Hematopoietic multipotent progenitor cell treated with erythropoietin and hydrocortisone succinate and interleukin-3 and kit ligand, for 4 days (in vitro differentiated cells): ENCODE measurements at places on chromosomes 4 and X.

DNA sequence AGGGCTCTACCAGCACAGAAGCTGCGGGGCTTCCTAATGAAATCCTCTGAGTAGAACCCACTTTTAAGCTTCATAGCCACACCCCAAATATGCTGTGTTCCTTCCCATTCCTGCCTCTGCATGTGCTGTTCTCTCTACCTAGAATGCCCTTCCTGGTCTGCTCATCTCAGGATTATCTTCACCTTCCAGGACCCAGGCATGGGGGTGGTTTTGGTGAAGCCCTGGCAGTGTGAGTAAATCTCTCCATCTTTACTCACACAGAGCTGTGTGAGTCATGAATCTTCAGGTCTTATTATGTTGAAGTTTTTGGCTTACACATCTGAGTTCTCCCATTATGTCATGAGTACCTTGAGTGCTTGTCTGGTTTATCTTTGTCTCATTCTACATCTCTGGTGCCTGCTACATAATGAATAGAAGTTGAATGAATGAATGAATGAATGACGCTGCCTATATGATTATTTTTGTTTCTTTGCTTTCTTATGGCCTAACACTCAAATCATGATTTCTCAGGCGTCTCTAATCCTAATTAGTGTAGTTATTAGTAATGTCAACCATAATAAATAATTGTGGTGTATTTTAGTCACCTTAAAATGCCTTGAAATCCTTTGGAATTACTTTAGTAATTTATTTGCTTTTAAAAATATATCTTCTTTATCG, 41.9 kb downstream of the HADH start:
- no peak for DNase-seq

GRCh38 chrX:132590350-132591026, 101.7 kb upstream of the MBNL3 start:
- no peak for DNase-seq

- no peak for DNase-seq
These were observed 830.8 kb upstream of the POU3F4 start for GRCh38 chrX:82677286-82677685.

GRCh38 chr4:110119880-110120279, 78.5 kb downstream of the ELOVL6 start:
- DNase-seq: no peak

DNA sequence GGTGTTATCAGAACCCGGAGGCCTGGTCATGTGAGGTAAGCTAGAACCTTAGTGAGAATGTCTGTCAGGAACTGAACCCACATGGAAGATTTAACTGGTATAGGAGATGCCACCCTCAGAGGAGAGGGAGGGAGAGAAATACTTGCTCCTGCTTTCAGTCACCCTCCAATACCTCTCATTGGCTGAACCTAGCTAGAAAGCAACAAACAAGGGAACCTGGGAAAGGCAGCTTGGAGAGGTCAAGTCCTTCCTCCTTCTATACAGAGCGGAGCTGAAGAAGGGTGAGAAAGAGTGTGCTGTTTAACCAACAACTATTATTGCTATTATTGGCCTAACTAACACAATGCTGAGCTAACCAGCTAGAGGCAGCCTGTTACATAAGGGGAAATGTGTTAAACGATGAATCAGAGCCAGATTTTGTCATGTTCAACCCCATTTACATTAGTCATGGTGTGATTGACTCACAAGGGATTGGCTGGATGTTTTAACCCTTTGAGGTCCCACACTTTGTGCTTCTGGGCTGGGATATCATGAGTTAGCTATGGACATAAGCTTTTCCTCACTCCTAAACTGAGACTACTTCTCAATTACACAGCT, 96.5 kb upstream of the ESX1 start:
- DNase-seq: no peak

DNA sequence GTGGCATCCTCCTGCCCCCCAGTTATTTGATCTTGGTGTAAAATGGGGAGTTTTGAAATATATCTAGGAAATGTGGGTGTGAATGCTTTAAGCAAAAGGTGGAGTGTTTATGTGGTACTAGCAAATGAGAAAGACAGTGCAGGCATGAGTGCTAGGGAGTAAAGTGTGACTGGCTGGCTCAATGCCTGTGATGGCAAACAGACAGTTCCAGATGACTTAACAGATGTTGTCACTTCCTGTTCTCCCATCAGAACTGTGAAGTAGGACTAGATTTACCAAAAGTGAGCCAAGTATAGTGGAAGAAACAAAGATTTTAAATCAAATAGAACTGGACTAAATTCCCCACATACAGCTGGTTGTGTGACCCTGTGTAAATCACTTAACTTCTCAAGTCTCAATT, 8.4 kb upstream of the AMOT start:
- DNase-seq: peak; percentile 5

GRCh38 chrX:14779580-14779979, 93.3 kb downstream of the FANCB start:
- DNase-seq: peak; percentile 10

DNA sequence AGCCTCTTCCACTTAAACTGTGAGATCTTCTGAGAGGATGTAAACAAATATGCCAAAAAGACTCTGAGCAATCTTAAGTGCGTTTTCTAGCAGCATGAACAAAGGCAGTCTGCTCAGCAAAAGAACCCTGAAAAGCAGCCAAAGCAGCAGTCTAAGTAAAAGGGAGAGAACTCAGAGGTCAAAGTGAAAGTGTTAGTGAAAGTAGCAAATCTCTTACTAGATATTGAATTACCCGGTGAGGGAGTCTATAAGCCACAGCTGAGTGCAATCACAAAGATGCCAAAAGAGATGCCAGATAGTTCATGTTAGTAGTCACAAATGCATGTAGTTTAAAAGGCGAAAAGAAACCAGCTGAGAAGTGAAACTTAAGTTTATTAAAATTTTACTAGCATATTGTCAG, 7.9 kb upstream of the GNRHR start:
- DNase-seq: no peak

DNA sequence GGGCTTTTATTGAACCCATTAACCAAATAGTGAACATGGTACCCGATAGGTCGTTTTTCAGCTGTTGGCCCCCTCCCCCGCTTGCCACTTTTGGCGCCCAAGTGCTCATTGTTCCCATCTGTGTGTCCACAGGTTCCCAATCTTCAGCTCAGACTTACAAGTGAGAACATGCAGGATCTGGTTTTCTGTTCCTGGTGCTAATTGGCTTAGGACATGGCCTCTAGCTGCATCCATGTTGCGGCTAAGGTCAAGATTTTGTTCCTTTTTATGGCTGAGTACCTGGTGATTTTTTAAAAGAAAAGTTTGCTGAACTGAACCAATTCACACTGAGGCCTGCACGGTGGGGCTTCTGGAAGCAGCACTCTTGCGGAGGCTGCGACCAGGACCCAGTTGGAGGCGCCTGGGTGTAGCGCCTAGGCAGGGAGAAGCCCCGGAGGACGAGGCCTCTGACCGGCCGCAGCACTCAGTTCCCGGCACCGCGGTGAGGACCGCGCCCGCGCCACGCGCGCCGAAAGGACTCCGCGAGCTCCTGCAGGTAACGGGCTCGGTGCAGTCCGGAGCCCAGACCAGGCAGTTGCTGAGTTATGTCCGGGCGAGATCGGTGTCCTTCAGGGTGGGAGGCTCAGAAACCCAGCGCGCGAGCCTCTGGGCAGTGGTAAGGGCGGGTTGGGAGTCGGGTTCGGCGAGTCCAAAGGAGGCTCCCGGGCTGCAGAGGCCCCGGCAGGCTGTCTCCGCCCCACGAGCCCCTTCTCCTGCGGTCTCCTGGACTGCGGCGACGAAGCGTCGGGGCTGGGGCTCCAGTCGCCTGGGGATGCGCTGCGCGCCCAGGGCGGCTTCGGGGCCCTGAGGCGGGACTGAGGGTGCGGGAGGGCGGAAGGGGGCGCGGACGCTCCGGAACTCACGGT, 15.8 kb upstream of the SLC25A4 start:
- DNase-seq: peak; percentile 13

DNA sequence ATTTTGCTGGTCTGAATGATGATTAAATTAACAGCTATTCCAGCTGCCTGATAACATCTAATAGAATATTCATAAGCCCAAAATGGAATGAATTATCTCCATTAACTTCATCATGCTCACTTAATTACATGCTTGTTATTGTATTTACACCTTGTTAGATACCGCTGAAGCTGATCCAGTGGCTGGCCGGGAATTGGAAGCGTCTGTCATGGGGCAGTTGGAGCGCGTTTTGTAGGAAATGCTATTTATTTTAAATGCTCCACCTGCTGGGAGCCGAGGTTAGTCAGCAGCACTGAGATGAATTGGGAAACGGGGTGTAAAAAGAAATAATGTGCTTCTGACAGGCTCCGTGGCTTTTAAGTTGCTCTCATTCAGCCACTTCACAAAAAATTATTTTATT, 25.2 kb downstream of the ARX start:
- no peak for DNase-seq

GRCh38 chr4:37246891-37247290, 2.3 kb downstream of the NWD2 start:
- no peak for DNase-seq

- no peak for DNase-seq
These were observed 184.1 kb upstream of the FRMPD4 start for GRCh38 chrX:11954176-11954575.

- DNase-seq: no peak
These were observed 223.0 kb upstream of the GPC4 start for GRCh38 chrX:133638285-133638684.

- no peak for DNase-seq
These were observed 98.7 kb downstream of the GLUD2 start for GRCh38 chrX:121146059-121146628.

DNA sequence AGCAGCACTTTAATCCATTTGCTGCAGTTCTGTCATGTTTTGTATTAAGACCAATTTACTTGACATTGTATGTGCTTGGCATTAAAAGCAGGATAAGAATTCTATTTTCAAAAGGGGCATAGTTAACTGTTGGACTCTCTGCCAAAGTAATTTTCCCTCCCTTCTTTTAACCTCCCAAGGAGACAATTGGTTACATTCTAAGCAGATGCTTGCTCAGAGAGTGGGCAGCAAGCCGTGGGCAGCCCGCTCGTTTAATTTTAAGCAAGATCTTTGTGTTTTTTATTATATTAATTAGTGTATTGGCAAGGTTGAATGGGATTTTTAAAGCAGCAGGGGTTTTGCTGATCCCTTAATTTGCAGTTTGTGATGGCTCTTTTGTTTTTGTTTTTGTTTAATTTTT, 37.1 kb upstream of the KLHL8 start:
- no peak for DNase-seq

GRCh38 chr4:3287972-3288570, 4.8 kb upstream of the RGS12 start:
- no peak for DNase-seq

DNA sequence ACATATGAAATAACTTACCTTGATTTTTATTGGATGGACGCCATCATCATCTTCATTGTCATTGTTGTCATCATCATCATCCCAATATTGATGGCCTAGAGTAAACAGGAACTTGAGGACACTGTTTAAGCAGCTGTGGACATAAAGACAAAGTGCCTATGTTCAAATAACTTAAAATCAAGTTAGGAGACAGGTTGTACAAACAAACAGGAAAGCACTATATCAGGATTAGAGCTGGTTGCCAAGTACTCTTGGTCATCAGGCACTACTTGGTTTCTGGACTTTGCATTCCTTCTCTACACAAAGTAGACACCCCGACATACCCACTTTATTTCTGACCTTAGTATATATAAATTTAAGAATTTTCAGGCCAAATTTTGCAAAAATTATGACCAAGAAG, 608.6 kb downstream of the KLHL13 start:
- no peak for DNase-seq

DNA sequence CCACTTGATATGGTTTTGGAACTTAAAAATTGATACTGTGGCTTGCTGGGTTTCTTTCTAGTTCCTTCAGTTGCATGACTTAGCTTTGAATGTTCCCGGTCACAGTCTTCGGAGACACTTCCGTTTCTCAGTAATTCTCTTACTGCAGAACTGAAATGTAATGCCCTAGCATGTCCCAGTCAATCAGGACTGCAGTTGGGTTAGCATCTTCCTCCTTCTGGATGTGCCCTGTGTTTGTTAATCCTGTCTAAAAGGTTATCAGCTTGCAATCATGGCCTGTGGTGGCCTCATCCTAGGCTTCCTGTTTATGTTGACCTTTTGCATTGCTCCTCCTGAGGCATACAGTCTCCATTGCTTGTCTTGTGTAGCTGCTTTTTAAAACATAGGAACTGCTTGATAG, 275.9 kb downstream of the ARHGAP10 start:
- peak; percentile 43 for DNase-seq

DNA sequence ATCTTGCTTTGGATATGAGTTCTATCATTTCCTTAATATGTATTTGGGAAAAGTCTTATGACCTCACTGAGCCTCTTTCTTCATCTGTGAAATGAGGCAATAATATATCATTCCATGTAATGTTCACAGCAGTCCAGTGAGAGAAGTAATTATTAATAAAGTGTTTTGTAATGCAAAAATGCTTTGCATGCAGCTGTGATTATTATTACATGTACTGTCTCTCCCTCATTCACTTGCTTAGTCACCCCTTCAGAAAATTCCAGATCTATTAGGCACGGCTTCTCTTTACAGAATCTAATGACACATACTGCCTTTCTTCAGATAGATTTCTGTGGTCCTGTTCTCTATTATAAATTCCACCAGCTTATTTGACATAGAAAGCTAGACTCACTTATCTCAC, 53.5 kb upstream of the FGF13 start:
- no peak for DNase-seq

GRCh38 chr4:7647600-7648543, 213.1 kb upstream of the PSAPL1 start:
- no peak for DNase-seq

DNA sequence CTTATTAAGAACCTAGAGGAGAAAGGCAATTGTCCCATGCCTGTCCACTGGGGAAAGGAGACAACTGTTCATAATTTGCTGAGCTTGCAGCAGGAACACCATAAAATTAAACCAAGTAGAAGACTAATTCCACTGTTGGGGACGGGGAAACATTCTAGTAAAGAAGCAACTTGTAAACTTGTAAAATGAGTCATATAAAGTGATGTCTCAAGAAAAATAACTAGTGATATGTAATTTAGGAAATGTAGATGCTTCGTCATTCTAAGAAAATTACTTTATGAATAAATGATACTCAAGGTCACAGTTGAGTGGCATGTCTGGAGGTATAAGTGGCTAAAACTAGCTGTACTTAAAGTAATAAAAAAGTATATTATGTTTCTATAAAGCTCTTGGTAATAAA, 121.2 kb upstream of the MID1 start:
- no peak for DNase-seq

DNA sequence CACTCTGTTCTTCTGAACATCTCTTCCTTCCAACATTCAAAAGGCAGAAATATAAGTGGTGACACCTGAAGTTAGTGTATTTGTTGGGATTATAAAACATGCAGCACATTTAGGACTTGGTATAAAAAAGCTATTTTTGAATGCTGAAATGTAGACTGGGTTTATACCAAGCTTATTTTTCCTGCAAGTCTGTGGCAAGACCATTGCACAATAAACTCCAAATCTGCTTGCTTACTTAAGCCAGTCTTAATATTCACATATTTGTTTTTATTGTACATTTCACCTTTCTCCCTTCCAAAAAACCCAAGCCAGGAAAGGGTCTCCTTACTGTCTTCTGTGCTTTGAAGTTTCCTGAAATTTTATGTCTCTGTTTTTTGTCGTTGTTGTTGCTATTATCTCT, 63.7 kb downstream of the FHIP1A start:
- DNase-seq: no peak
